ENCODE measurements at places on chromosomes 6 and 20.

- no peak for DNase-seq
These were observed 82.4 kb downstream of the IRF4 start for GRCh38 chr6:473768-474452.

- no peak for DNase-seq
These were observed 7.7 kb downstream of the RALY start for GRCh38 chr20:34001378-34001777.

GRCh38 chr20:55830121-55830827 is 175.0 kb downstream of the CBLN4 start:
- no peak for DNase-seq

DNA sequence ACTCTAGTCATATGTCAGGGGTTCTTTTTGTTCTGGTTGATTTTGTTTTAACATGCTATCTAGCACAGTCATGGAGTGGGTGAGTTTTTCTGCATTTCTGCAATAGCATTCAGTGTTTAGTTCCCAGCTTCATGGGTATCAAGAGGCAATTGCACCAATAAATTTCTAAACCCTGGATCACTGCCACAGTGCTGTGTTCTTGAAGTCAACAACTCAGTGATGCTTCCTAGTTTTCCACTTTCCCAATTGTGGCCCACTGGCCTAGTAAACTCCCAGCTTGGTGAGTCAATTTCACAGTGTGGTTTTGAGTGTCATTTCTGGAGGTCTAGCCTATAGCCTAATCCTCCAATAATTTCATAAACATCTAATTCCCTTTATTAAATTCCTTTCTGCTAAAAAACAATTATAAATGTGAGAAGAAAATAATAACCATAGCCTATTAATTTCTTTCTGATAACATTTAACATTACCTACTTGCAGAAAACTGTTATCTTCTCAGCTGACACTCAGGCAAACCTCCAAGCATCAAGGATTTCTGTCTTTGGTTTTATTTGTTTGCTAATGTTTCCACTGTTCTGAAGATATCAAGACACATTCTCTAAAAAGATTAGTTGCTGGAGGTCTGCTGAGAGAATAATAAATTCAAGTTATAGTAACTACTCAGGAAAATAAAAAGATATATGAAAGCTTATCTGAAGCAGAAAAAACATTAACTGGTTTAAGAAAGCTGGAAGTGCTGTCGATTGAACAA is 89.9 kb downstream of the PDE7B start:
- DNase-seq = no peak

DNA sequence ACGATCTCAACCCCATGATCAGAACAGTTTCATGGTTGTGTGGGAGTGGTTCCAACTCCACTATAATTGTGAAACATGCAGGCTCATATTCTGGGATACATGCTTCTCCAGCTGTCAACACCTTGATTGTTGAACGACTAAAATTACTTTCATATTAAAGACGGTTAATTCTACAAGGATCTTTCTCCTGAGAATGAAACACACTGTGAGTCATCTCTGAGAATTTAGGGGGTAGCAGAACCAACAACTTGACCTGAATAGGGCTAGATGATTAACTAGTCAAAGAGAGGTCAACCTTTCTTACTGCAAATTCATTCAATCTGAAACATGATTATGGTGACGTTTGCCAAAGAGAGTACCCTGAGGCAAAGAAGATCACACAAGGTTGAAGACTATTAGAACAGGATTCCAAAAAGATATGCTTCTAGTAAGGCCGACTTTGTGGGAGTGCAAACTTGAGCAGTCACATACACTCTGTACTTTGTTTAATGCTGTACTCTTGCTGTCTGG is 175.2 kb upstream of the CITED2 start:
- no peak for DNase-seq

DNA sequence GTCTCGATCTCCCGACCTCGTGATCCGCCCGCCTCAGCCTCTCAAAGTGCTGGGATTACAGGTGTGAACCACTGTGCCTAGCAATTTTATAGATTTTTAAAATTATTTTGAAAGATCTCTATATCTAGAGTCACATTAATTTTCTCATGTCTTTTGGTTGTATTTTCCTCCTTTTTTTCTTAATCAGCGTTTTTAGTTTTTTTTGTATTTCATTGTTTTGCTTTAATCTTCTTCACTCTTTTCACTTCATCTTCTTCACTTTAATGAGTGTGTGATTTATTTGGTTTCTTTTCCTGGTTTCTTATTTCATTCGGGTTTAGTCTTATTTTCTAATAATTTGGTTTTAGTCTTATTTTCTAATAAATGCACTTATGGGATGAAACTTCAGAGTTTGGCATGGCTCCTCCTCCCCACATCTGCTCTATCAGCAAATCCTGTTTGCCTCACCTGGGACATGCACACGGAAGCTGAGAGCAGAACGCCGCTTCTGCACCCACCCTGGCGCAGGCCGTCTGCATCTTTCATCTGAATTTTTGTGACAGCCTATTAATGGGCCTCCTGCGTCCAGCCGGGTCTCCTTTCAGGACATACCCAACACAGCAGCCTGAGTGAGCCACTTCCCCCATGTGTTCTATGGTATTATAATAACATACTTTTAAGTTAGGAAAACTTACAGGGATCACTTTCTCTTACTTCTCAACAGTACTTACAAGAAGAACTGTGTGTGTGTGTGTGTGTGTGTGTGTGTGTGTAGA is 35.5 kb downstream of the DTD1 start:
- DNase-seq = no peak

Data from HuH-7.5 (cell line).